ENCODE measurements at places on chromosomes 11 and 22. TPM values are rescaled to one million over a fixed set of nuclear protein-coding genes. Genes with fewer than 3 reads are reported as not detected.

DNA sequence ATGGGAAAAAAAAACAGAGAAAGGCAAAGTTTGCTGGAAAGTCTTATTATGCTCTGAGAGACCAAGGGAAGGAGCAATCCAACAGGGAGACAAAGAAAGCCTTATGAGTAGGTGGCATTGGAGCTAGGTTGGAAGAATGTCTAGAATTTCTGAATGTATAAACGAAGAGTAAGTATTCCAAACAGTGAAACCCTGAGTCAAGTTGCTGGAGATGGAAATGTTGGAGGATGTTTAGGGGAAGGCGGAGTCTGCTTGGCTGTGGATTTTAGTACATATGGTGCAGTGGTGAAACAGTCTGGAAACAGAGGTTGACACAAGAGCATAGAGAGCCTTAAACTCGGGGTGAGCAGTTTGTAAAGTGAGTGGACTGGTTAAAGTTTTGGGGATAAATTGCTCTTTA lies 314.8 kb upstream of the CADM1 start:
- DNase-seq, result no peak

KCNQ1 gene
- 21.4 TPM for total RNA-seq

DNA sequence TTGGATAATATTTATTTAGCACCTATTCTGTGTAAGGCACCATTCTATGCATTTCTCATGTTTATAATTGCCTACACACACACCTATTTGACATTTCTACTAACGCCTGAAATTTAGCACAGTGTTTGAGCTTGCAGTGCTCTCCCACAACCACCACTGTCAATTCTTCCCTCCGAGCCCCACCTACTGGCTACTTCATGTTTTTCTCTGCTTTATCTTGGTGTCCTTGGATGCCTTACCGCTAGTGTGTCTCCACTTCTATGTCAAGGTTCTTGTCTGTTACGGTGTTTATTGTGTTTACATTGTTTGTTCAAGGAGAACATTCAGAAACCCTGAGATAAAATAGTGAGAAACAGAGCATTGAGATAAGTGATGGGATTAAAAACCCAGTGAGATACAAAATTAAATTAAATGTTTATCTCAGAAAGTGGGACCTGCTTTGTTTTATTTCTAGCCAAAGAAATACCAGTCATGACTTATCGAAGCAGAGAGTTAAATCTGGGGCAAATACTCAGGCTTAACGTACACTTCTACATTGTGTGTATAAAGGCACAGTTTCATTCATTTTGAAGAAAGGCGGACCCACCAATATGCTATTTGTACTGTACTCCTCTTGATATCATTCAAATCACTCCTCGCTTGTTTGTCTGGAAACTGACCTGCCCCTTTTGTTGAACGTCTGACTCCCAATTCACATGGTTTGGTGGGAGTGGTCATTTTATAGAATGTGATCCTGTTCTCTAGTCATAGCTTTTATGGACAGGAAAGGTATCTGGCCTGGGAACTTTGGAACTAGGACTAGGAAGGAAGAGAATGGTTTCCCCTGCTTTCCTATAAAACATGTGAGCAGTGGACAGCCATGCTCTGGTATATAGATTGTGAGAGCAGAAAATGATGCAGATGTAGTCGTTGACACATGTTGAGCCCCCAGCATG lies 39.2 kb upstream of the SLC36A4 start:
- no peak for DNase-seq

DNA sequence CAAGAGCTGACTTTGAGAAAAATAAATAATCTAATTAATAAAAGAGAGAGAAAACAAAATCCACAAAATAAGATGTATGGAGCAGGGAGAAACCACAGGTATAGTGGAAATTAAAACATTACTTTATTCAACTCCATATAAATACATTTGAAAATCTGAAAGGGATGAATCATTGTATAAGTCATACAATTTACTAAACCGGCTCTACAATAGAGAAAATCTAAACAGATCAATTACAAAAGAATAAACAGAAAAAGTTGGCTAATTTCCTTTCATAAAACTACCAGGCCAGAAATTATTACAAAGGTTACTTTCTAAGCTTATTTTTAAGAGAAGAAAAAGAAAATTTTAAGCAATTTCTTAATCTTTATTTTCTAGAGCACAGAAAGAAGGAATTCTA lies 51.3 kb upstream of the DRD2 start:
- no peak for DNase-seq

GRCh38 chr11:64876229-64876750 lies 2.1 kb downstream of the EHD1 start:
- no peak for DNase-seq

GRCh38 chr11:74010306-74011300 lies 1.7 kb upstream of the UCP3 start:
- no peak for DNase-seq

GRCh38 chr22:19063581-19064353 lies 58.4 kb downstream of the DGCR2 start:
- no peak for DNase-seq

GRCh38 chr11:18011633-18012032 lies 1.2 kb downstream of the SERGEF start:
- DNase-seq, result no peak

TRIM64C gene
- not detected for total RNA-seq

- DNase-seq, result no peak
These were observed 30.4 kb downstream of the OR6Q1 start for GRCh38 chr11:58060939-58061672.

- DNase-seq, result no peak
These were observed 83.3 kb upstream of the PRDM11 start for GRCh38 chr11:45062974-45063635.

GRCh38 chr11:42407341-42407740 lies 904.5 kb upstream of the API5 start:
- DNase-seq, result no peak

Measured in CD4-positive, alpha-beta memory T cell (primary cell).